ENCODE measurements at places on chromosomes 11 and 22. TPM values are rescaled to one million over a fixed set of nuclear protein-coding genes. Genes with fewer than 3 reads are reported as not detected.
A peak's percentile ranks its signal among the peaks of the same experiment; 100 is the strongest.

GRCh38 chr11:116558504-116559211, 214.1 kb downstream of the BUD13 start:
- H3K27ac ChIP-seq, result no peak overlapping the region
- H3K27me3 ChIP-seq, result no peaks in the 10 kb centered on the region
- no peak for DNase-seq
- H3K4me3 ChIP-seq, result no peak overlapping the region
- no peaks in the 10 kb centered on the region for H3K4me1 ChIP-seq
- no peaks in the 10 kb centered on the region for H3K36me3 ChIP-seq

DNA sequence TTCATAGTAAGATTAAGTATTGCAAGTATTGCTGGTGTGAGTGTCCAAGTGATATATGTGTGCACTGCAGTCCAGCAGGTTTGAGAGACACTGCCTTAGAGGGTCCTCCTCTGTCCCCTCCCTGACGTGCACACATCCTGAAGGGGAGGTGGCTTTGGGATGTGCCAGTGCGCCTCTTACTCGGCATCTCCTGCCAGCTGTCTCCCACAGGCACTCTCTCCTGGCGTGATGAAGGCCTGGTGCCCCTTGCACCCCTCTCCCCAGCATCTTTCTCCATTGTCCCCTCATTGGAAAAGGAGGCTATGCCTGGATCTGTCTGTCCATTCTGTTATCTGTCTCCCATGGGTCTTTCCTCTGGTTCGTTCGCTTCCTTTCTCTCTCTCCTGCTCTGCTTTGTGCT, 24.2 kb downstream of the GTPBP1 start:
- no peak overlapping the region for H3K4me3 ChIP-seq
- peaks cover 75% of the 10 kb centered on the region for H3K36me3 ChIP-seq
- no peak overlapping the region for H3K27ac ChIP-seq

The INPPL1 gene
- total RNA-seq, result 152 TPM

The ACRV1 gene
- not detected for total RNA-seq

- no peak overlapping the region for H3K27ac ChIP-seq
- H3K4me3 ChIP-seq, result no peak overlapping the region
- no peaks in the 10 kb centered on the region for H3K27me3 ChIP-seq
- H3K36me3 ChIP-seq, result no peaks in the 10 kb centered on the region
- no peaks in the 10 kb centered on the region for H3K4me1 ChIP-seq
Observed at GRCh38 chr11:76776472-76776871, 6.7 kb upstream of the TSKU start.

- no peaks in the 10 kb centered on the region for H3K27me3 ChIP-seq
- peaks cover 55% of the 10 kb centered on the region for H3K4me1 ChIP-seq
- peaks cover 14% of the 10 kb centered on the region for H3K36me3 ChIP-seq
- DNase-seq, result no peak
Observed at GRCh38 chr22:41781507-41781906, 19.0 kb upstream of the CCDC134 start.

DNA sequence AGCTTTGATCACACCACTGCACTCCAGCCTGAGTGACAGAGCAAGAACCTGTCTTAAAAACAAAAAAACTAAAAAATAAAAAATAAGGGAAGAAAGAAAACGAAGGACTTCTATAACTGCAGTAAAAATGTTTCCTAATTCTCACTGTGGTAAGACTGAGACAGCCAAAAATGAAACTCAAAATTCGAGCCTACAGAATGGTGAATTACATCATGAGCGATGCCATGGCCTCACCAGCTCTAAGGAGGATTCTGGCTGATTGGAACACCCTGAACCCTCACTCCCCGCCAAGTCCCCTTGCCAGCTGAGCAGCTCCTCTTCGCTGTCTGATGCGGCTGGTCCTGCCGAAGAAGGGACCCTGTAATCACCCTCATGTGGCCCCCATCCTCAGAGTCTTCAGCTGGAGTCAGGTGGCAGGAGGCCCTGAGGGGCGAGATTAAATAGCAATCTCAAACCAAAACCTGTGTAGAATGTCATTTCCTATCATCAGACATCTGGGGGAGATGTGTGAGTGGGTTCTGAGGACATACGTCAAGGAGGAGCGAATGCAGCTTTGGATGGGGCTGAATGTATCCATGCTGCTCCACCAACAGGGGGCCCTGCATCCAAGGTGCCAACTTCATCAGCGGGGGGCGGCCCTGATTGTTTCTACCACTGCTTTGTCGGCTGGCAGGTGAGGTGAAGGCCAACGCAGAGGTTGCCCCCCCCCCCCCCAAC, 29.2 kb downstream of the PDGFB start:
- no peaks in the 10 kb centered on the region for H3K36me3 ChIP-seq
- no peaks in the 10 kb centered on the region for H3K4me1 ChIP-seq
- no peak overlapping the region for H3K27ac ChIP-seq
- no peak overlapping the region for H3K4me3 ChIP-seq
- DNase-seq, result peak; percentile 22
- no peaks in the 10 kb centered on the region for H3K27me3 ChIP-seq

The KLHL35 gene
- total RNA-seq, result 1.5 TPM

DNA sequence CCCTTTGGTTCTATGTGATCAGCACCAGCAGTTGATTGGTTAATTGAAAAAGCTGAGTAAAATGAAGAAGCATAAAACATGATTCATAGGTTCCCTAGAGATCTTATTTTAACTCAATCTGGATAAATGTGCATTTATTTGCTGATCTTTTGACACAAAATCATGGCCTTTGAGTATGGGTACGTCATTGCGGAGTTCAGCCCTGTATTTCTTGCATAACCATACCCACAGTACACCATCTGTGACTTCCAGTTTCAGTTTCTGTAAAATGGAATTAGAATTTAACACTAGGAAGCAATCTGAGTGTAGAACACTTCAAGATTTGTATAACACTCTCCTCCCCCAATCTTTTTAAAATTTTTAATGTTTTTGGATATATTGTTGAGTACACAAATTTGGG, 358.2 kb downstream of the DDX10 start:
- H3K4me3 ChIP-seq, result no peak overlapping the region
- no peaks in the 10 kb centered on the region for H3K36me3 ChIP-seq
- H3K27me3 ChIP-seq, result no peaks in the 10 kb centered on the region
- no peak overlapping the region for H3K27ac ChIP-seq
- no peaks in the 10 kb centered on the region for H3K4me1 ChIP-seq
- DNase-seq, result no peak

DNA sequence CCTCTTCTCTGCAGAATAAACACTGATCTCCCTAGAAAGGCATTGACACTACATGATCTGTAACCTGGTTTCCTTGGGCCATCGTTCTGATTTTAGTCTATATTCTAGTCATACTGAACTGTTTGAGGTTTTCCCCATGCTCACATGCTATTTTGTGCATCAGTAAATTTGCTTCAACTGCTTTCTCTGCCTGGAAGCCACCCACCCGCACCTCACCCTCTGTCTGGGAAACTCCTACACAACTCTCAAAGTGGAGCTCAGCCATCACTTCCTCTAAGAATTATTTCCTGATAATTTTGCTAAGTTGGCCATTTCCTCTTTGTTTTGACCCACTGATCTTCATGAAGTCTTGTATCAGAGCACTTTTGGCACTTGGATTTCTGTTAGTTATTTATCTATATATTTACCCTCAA, 36.1 kb downstream of the MMP20 start:
- H3K4me3 ChIP-seq, result no peak overlapping the region
- no peaks in the 10 kb centered on the region for H3K36me3 ChIP-seq
- DNase-seq, result no peak
- no peaks in the 10 kb centered on the region for H3K27me3 ChIP-seq
- no peak overlapping the region for H3K27ac ChIP-seq

GRCh38 chr11:132874638-132875037, 657.7 kb downstream of the OPCML start:
- H3K27ac ChIP-seq, result no peak overlapping the region
- no peaks in the 10 kb centered on the region for H3K27me3 ChIP-seq
- no peak overlapping the region for H3K4me3 ChIP-seq
- no peaks in the 10 kb centered on the region for H3K4me1 ChIP-seq

GRCh38 chr11:1743585-1744136, 6.7 kb downstream of the IFITM10 start:
- H3K4me1 ChIP-seq, result no peaks in the 10 kb centered on the region
- H3K27me3 ChIP-seq, result no peaks in the 10 kb centered on the region
- no peak overlapping the region for H3K27ac ChIP-seq
- DNase-seq, result no peak

- H3K36me3 ChIP-seq, result no peaks in the 10 kb centered on the region
- DNase-seq, result no peak
- H3K27me3 ChIP-seq, result no peaks in the 10 kb centered on the region
Observed at GRCh38 chr22:19799322-19800190, 39.0 kb downstream of the TBX1 start.

Measured in CD4-positive, alpha-beta memory T cell (primary cell).